ENCODE measurements at places on chromosomes 12 and 14. TPM values are rescaled to one million over a fixed set of nuclear protein-coding genes. Genes with fewer than 3 reads are reported as not detected.

ARMH4 gene
- 0.95 TPM for polyA plus RNA-seq

GRCh38 chr12:101881228-101881627 lies 3.8 kb downstream of the DRAM1 start:
- DNase-seq = no peak

DNA sequence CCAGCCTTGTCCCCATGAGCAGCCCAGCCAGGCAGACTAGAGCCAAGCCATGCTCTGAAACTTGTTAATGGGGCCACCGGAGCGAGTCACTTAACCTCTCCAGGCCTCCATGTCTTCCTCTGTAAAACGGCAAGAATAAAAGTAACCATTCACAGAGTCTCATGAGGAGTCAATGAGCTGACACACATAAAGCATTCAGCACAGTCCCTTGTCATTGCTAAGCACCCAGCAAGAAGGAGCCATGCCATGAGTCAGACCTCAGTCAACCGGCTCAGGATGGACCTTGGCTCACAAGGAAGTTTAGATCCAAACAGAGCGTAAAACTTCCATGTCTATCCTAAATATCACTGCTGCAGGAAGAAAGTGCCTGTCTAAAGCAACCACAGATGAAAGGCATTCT lies 10.6 kb downstream of the FICD start:
- no peak for DNase-seq

GRCh38 chr12:42588524-42589464 lies 752 bp downstream of the PRICKLE1 start:
- DNase-seq = peak; percentile 20

DNA sequence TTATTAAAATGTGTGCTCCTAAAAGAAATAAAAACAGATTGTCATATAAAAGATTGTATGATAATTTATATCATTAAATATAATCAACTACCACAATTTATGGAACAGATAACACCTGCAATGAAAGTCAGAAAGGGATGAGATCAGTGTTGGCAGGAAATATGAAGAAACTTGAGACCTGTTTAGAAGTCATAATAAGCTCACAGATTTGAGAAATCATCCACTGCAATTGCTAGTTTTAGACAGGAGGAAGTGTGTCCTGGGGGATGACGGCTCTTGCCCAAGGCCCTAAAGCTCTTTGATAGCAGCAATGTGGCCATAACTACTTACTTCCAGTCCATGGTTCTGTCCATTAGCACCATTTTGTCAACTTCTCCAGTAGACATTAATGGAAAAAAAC lies 122.8 kb upstream of the SOX5 start:
- no peak for DNase-seq

- DNase-seq = no peak
These were observed 19.7 kb upstream of the NR1H4 start for GRCh38 chr12:100453951-100454350.

DNA sequence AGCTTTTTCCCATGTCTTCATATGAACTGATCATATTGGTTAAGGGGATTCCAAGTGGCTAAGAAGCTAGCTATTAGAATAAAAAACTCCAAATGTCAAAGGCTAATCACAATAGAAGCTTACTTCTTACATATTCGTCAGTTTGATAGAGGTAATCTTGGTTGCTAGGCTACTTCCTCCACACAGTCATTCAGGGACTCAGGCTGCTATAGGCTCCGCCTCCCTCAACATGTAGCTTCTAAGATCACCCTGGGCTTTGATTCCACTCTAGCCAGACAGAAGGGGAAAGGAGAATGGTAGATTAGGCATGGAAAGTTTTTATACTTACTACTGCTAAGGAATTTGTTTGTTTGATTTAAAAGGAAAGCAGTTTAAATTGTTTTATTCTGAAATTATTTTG lies 207.9 kb downstream of the EFCAB11 start:
- no peak for DNase-seq

DNA sequence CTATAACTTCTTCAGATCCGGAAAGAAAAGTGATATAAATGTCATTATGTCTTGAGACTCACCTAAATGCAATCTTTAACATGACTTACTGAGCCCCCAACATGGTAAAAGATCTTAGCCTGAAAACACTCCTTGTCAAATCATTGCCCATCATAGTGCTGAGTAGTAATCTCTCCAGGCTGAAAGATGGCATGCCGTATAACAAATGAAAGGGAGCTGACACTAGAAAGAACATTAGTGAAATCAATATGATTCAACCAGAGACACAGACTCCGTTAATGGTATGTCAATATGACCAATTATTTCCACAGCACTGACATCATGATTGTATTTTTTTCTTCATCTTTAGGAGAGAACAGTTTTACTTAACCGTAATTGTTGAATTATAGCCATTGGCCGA lies 54.4 kb downstream of the BICD1 start:
- no peak for DNase-seq

FIGNL2 gene
- 0.06 TPM for polyA plus RNA-seq

ASCL1 gene
- polyA plus RNA-seq = not detected

KRT1 gene
- polyA plus RNA-seq = not detected

- DNase-seq = no peak
These were observed 18.9 kb downstream of the ALDH2 start for GRCh38 chr12:111785651-111786050.

FAM222A gene
- 0.30 TPM for polyA plus RNA-seq

MYBPC1 gene
- polyA plus RNA-seq = not detected

SRSF5 gene
- polyA plus RNA-seq = 1,215 TPM

NUAK1 gene
- not detected for polyA plus RNA-seq

- peak; percentile 75 for DNase-seq
These were observed 154.1 kb upstream of the ATP2B1 start for GRCh38 chr12:89862511-89863445.

GRCh38 chr12:109295764-109296425 lies 13.2 kb downstream of the FOXN4 start:
- DNase-seq = no peak

OR4K5 gene
- not detected for polyA plus RNA-seq

DNA sequence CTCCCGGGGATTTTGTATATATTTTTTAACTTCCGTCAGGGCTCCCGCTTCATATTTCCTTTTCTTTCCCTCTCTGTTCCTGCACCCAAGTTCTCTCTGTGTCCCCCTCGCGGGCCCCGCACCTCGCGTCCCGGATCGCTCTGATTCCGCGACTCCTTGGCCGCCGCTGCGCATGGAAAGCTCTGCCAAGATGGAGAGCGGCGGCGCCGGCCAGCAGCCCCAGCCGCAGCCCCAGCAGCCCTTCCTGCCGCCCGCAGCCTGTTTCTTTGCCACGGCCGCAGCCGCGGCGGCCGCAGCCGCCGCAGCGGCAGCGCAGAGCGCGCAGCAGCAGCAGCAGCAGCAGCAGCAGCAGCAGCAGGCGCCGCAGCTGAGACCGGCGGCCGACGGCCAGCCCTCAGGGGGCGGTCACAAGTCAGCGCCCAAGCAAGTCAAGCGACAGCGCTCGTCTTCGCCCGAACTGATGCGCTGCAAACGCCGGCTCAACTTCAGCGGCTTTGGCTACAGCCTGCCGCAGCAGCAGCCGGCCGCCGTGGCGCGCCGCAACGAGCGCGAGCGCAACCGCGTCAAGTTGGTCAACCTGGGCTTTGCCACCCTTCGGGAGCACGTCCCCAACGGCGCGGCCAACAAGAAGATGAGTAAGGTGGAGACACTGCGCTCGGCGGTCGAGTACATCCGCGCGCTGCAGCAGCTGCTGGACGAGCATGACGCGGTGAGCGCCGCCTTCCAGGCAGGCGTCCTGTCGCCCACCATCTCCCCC lies 777 bp downstream of the ASCL1 start:
- DNase-seq = no peak

DNA sequence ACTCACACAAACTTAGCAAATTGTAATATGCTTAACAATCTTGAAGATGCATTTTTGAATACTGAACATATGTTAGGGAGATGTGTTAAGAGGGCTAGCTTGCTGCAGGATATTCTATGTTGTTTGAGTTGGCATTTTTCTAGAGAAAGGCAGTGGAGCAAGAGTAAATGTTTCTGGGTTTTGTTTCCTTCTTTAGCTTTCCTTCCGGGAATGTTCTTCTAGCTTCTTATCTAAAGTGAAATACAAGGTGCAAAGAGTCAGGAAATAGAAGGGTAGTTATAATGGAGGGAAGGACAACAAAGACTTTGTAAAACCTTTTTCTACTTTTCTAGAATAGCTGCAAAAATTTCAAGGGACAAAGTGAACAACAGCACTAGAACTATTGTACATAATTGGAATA lies 77.6 kb upstream of the KCNH3 start:
- DNase-seq = no peak

IL22 gene
- polyA plus RNA-seq = not detected

NYNRIN gene
- polyA plus RNA-seq = 0.14 TPM

DNA sequence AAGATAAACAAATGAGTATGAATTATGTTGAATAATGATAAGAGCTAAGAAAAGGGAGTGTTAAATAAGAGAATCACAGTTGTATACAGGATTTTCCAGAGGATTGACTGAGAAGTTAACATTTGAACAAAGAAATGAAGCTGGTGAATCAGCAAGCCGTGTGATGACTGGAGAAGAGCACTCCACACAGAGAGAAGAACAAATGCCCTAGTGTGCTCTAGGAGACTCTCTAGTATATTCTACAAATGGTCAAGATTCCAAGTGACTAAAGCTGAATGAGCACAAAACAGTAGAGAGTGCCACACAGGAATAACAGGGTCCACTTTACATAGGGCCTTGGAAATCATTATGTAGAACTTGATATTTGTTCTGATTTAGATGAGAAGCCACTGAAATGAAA lies 587.1 kb upstream of the ATXN7L3B start:
- no peak for DNase-seq

DNA sequence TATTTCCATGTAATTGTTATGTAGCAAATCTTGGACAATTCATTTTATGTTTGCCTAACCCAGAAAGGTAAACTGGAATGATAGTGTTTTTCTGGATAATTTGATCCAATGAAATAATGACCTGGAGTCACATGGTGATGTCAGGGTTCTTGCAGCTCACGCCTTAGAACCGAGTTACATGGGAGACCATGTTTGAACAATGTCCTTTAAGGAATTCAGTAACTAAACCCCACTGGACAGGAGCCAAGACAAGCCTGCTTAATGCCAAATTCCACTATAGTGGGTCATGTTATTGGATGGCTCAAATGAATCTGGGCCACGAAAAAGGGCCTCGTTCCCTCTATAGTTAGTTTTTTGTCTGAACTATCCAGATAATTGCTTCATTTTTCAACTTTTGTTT lies 255.8 kb upstream of the HMGA2 start:
- DNase-seq = no peak

STXBP6 gene
- not detected for polyA plus RNA-seq

DNA sequence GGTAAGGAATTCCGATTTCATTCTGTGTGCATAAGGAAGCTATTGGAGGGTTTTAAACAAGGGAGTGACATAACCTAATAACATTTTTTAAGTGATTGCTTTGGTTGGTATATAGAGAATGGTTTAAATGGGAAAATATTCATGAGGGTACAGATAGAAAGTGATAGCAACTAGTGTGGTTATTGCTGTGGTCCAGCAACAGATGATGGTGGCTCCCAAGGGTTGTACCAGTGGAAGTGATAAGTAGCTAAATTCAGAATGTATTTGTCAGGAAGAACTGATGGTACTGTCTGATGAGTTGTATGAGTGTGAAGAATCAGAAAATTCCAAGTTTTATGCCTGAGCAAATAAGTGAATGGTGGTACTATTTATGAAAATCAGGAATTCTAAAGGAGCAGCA lies 2.6 kb upstream of the CNOT2 start:
- DNase-seq = no peak

- peak; percentile 41 for DNase-seq
These were observed 5.5 kb downstream of the OR10AD1 start for GRCh38 chr12:48197549-48197970.

GRCh38 chr12:34388636-34389377 lies 366.5 kb downstream of the ALG10 start:
- DNase-seq = no peak

GRCh38 chr12:111643427-111643826 lies 42.3 kb downstream of the BRAP start:
- no peak for DNase-seq

GRCh38 chr12:56998981-56999380 lies 7.4 kb downstream of the ZBTB39 start:
- no peak for DNase-seq

DNA sequence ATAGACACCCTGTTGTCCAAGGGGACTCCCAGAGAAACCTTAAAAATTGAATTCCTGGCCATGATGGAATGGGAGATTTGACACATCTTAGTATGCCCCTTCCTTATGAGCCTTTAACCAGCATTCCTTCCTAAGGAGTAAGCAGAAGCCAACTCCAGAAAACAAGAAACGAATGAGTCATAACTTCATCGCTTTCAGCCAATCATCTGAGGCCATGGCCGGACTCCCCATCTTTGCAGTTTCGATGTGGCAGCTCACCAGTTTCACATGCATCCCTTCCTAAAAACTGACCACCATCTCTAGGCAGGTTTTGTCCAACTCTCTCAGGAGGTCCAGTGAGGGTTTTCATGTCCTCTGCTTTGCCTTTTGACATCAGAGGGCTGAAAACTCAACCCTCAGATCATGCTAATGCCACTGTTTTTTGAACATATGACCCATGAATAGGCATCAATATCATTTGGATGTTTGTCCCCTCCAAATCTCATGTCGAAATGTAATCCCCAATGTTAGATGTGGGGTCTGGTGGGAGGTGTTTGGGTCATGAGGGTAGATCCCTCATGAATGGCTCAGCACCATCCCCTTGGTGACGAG lies 19.9 kb downstream of the DAAM1 start:
- DNase-seq = no peak

GRCh38 chr12:23670684-23671083 lies 278.8 kb downstream of the SOX5 start:
- no peak for DNase-seq

LYZ gene
- 62.9 TPM for polyA plus RNA-seq

CACNA1C gene
- 0.03 TPM for polyA plus RNA-seq

RPGRIP1 gene
- not detected for polyA plus RNA-seq

DNA sequence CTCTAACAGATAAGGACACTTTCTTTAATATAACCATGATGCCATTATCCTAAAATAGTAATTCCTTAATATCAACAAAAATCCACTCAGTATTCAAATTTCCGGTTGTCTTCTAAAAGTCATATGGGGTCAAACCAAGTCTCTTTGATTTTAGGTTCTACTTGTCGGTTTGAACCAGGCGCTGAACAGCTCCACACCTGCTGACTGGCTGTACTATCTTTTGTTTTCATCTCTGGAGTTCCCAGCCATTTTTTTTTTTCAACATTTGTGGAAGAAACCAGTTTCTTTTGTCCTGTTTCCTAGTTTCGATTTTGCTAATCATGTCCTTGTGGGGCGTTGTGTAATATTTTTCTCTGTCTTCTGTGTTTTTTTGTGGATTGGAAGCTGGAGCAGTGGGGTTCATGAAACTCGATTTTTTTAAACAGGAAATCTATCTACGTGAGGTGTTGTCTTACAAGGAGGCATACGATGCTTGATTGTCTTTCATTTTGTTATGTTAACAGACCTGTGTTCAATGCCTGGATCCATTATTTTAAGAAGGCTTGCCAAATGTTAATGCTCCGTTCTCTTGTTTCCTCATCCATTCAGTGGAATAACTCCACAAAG lies 50.2 kb downstream of the FZD10 start:
- DNase-seq = no peak

- DNase-seq = no peak
These were observed 76.0 kb upstream of the DNM1L start for GRCh38 chr12:32603071-32603470.

CELA1 gene
- polyA plus RNA-seq = not detected

GRCh38 chr12:131589221-131589897 lies 121.5 kb upstream of the SFSWAP start:
- no peak for DNase-seq

All from naive B cell (primary cell).